ENCODE measurements at places on chromosomes 2 and 18. TPM values are rescaled to one million over a fixed set of nuclear protein-coding genes. Genes with fewer than 3 reads are reported as not detected.

DNA sequence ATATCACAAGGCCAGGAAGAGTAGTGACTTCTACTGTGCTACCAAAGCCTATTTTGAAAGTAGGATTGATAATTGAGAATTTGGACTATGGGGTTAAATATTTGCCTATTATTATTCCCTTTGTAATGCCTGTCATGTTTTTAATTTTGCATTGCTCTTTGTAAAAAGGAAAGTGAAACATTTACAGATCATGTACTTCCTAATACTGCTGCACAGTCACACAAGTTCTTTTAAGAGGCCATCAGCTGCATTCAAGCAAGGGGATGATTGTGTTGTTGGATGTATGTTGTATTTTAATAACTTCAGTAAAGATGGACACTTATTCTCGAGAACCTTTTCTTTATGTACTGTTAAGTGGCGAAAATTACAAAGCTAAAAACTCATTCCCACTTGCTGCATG is 70.1 kb downstream of the PLEKHA3 start:
- no peak for DNase-seq

DNA sequence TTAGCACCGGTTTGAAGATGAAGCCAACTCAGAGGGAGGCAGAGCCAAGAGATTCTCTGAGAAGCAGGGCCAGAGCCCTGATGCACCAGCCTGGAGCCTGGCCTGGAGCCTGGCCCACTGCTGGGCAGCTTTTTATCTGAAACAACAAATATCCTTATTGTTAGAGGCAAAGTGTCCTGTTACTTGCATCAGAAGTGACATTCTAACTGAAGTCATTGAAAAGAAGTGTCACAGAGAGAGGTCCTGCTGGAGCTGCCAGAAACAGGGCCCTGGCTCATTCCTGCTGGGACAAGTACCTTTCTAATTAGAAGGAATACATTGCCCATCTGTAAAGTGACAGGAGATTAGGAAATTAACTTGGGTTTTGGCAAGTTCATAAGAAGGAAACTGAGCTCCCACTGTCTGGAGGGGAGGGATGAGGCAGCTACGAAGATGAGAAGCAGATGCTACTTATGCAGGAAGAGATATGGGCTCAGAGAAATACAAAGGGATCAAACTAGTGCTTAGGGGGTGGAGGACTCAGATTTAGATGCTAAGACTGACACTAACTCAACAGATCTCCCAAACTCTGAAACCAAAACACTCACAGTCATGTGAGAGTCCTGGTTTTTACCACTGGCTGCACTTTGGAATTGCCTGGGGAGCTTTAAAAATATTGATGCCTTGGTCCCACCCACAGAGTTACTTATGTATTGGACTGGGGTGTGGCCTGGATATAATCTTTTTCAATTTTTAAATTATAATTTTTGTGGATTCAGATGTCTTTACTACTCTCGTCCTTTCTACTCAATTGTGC is 11.0 kb upstream of the HK2 start:
- DNase-seq: no peak

DNA sequence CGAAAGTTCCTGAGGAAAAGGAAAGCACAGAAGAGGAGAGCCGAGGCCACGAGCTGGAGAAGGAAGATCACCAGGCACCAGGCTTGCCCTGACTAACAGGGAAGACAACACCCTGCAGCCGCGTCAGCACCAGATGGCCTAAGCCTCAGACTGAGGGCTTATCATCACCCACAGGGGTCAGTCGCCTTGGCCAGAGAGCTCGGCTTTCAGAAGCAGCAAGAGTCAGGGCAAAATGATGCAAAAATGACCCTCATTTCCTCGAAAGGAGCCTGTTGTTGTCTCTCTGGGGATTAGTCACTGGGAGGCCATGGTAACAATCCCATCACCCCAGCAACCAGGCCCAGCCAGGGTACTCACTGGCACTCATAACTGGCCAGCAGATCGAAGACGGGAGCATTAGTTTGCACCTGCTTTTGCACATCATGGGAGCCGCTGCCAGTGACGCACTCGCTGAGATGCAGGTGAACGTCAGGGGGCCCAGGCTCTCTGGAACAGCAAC is 42.7 kb upstream of the ZFP36L2 start:
- no peak for DNase-seq

DNA sequence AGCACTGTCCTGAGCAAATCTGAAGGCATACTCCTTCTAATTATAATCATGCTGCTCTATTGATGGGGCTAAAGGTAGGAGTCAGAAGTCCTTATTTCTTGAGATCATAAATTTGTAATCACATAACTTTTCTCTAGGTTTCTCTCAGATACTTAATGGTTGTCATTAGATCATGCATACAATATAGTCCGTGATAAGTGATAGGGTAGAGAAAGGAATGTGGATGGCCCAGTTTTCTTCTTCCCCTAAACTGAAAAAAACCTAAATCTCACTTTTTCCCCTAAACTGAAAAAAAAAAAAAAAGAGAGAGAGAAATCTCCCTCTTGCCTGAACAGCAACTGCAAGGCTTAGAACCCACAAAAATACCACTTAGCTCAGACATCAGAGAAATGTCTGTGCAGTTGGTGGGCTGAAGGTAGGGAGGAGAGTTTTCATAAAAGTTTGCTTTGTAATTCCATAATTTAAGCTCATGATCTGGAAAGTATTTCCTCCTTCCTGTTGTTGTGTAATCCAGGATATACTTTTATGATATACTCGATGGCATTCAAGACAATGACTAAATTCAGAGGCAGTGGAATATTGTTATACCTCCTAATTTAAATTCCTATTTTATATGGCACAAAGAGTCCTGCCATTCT is 79.3 kb upstream of the ITPRID2 start:
- peak; percentile 23 for DNase-seq

DNA sequence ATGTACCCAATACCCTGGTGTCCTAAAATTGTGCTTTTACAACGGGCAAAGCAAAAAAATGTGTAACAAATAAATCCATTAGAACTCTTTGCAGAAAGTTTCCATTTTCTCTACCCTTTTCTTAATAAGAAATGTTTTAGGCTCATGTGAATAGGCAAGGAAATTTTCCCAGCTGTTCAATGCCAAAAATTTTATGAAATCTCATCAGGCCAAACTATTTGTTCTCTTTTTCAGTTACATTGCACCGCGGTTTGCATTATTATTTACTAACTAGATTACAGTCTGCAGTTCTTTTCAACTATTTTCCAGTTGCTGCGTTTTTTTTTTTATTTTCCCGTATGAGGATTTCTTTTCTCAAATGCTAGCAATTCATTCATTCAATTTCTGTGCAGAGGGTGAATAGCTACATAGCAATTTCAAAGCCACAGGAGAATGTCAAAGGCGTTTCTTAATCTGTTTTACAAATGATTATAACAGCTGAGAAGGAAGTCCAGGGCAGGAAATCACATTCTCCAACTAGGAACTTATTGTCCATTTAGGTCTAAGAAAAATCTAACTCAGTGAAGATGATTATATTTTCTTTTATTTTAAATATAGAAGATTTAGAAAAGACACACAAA is 367.5 kb upstream of the MMADHC start:
- no peak for DNase-seq

DNA sequence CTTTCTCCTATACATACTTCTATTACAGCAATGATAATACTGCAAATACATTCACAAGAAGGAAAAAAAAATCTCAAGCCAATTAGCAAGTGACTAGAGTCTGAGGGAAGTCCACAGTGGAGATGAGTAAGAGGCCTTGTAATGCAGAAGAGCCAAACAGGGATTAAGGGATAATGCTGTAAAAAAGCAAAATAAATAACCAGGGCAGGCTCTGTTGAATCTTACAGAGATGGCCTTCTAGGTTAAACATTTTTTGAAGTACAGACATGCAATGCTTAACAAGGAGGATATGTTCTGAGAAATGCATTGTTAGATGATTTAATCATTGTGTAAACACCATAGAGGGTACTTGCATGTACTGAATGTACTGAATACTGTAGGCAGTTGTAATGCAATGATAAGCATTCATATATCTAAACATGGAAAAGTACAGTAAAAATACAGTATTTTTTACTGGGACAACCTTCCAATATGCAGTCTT is 122.1 kb upstream of the RMDN2 start:
- DNase-seq: peak; percentile 76

DNA sequence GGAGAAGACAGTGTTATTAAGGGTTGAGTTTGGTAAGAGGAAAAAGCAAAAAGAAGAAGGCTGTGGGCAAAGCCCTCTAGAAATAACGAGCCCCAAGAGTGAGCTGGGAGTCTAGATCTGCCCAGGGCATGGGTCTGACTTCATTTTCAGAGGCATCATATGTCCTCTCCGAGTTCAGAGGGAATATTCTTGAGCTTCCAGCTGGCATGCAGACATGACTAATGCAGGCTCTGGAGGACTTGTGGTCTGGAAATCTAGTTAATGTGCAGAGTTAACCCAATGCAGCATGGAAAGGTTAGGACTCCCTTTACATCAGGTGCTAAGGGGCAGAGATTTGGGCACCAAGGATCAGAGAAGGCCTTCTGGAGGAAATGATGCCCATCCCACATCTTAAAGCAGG is 7.3 kb downstream of the ACMSD start:
- DNase-seq: peak; percentile 74

DNA sequence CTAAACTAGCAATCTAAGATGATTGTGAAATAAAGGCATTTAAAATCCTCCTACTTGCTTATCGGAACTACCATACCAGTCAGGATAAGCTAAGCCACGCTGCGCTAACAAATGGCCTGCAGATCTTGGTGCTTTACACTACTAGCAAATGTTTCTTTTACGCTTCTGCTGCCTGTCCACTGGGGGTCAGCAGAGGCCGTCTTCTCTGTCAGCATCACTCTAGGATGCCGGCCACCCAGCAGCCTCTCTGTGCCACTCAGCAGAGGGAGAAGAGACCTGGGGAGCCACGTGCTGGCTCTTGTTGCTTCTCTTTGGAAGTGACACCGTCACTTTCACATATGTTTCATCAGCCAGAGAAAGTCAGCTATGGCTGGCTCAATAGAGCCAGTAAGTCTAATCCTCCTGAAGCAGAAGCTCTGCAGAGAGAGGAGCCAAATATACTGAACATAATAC is 36.6 kb downstream of the COPS8 start:
- peak; percentile 54 for DNase-seq

- DNase-seq: no peak
Observed at GRCh38 chr2:83106853-83107252, 1352.2 kb downstream of the SUCLG1 start.

- DNase-seq: no peak
Observed at GRCh38 chr2:181578829-181579228, 78.1 kb downstream of the CERKL start.

GRCh38 chr18:37321582-37322491 is 243.8 kb downstream of the CELF4 start:
- DNase-seq: no peak

GRCh38 chr18:73381699-73382036 is 513.9 kb upstream of the NETO1 start:
- DNase-seq: peak; percentile 13

DNA sequence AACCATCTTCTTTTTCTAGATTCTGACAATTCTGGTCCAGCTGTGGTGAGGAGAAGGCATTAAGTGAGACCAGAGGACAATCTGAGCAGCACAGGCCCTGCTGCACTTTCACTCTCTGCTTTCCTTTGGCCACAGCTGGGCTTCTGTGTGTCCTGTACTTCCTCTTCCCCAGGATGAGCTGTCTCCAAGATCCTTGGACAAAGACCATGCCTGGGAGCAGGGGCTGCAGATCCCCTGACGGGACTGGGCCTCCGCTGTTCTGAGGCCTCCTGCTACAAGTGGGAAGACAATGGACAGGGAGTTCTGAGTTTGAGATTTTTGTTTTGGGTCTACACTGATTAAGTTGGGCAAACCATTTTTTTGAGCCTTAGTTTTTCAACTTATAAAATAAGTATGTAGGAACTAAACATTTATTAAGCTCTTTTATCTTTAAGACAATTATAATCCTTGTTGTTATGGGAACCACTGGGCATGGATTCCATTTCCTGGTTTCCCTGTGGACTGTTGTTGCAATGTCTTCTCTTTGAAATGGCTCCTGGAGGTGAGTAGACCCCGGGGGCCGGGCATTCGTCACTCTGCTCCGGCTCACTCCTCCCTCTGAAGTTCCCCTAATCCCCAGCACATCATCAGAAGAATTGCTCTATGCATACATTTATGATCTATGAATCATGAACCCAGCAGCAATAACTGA is 266.6 kb downstream of the ACTR3 start:
- DNase-seq: no peak

DNA sequence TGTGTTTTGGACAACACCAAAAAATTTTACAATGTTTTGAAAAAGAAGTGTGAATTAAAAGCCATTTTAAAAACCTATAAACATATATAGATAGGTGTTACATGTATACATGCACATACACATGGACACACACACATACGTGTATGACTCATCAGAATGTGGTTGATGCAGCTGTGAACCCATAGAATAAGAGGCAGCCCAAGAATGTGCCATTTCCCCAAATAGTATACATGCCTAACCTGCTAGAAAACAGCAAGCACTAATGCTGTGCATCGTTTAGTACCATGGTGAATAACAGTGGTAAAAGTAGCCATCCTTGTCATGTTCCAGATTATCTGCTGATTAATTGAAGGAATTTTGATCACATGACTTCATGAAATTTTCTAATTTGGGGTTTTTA is 149.0 kb downstream of the DSEL start:
- DNase-seq: peak; percentile 9

G6PC2 gene
- polyA plus RNA-seq: not detected

BOLA3 gene
- 67.2 TPM for polyA plus RNA-seq

NDC80 gene
- 16.9 TPM for polyA plus RNA-seq

Measured in mammary epithelial cell (primary cell).